ENCODE measurements at places on chromosomes 3 and 15. TPM values are rescaled to one million over a fixed set of nuclear protein-coding genes. Genes with fewer than 3 reads are reported as not detected.

GRCh38 chr3:89278302-89279025 is 171.0 kb downstream of the EPHA3 start:
- peak; percentile 58 for DNase-seq

- DNase-seq: no peak
Observed at GRCh38 chr3:197958346-197958745, 1.7 kb upstream of the LMLN start.

The SAMD7 gene
- total RNA-seq: not detected

DNA sequence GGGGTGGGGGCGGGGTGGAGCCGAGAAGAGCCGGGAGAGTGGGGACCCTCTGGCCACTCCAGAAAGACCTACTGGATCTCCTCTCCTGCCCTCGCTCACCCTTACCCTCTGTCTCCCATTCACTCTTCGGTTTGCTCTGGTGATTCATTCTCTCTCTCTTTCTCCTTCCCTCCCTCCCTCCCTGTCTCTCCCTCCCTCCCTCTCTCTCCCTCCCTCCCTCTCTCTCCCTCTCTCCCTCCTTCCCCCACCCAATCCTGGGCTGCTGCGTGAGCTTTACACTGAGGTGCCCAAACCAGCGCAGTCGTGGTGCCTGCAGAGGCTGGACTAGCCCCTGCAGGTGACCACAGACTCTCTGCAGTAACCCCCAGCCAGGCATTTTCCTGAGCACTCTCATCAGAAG is 32.2 kb upstream of the ADAMTS17 start:
- DNase-seq: no peak

Data from neural progenitor cell (in vitro differentiated cells).